ENCODE measurements at places on chromosomes 6 and 20. TPM values are rescaled to one million over a fixed set of nuclear protein-coding genes. Genes with fewer than 3 reads are reported as not detected.

Gene TGM3
- 1.5 TPM for total RNA-seq

Gene VSX1
- not detected for total RNA-seq

Gene RREB1
- 43.9 TPM for total RNA-seq

Gene ABHD16B
- not detected for total RNA-seq

Gene EYA2
- 8.1 TPM for total RNA-seq

Gene GJA10
- not detected for total RNA-seq

Gene PHF20
- total RNA-seq, result 37.6 TPM

Gene RCAN2
- total RNA-seq, result 6.9 TPM

- H3K27ac ChIP-seq, result no peak overlapping the region
- H3K4me3 ChIP-seq, result no peak overlapping the region
Measured at GRCh38 chr6:2890976-2891767, 11.9 kb downstream of the SERPINB9 start.

- no peaks in the 10 kb centered on the region for H3K27me3 ChIP-seq
- H3K4me3 ChIP-seq, result no peak overlapping the region
- H3K36me3 ChIP-seq, result no peaks in the 10 kb centered on the region
- no peak overlapping the region for H3K27ac ChIP-seq
Measured at GRCh38 chr6:119575721-119576120, 226.2 kb upstream of the MAN1A1 start.

DNA sequence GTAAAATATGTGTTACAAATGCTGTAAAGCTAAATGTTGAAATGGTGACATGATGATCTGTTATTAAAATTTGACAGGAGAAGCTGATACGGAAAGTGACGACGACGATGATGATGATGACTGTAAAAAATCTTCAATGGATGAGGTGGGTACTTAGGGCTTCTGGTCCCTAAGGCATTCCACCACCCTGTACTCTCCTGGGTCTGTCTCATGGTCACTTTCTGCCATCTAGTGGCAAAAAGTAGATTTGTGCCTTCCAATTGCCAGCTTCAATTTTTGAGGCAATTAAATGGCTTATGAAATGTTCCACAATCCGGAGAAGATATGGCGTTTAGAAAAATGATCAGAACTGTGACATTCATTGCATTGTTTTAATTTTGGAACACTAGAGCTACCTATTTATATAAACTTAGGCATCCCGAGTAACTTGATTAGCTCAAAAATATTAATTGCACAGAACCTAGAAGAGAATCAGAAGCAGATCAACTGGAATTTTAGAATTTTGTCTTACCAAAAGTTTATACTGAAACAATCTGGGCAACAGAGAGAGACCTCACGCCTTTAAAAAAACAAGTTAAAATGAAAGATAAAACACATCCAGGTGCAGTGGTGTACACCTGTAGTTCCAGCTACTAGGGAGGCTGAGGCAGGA is 346.5 kb upstream of the PLCB4 start:
- peaks cover 10% of the 10 kb centered on the region for H3K4me1 ChIP-seq
- no peak for DNase-seq
- no peaks in the 10 kb centered on the region for H3K27me3 ChIP-seq
- H3K36me3 ChIP-seq, result no peaks in the 10 kb centered on the region
- H3K27ac ChIP-seq, result no peak overlapping the region

GRCh38 chr20:13671916-13672378 is 33.2 kb upstream of the TASP1 start:
- no peak overlapping the region for H3K4me3 ChIP-seq
- H3K27ac ChIP-seq, result no peak overlapping the region
- H3K27me3 ChIP-seq, result no peaks in the 10 kb centered on the region
- H3K4me1 ChIP-seq, result no peaks in the 10 kb centered on the region
- DNase-seq, result no peak

GRCh38 chr6:26531897-26532296 is 6.3 kb upstream of the HMGN4 start:
- H3K4me3 ChIP-seq, result peak overlapping the region; percentile 96
- no peaks in the 10 kb centered on the region for H3K36me3 ChIP-seq
- no peak for DNase-seq
- H3K27ac ChIP-seq, result peak overlapping the region; percentile 95
- peaks cover 19% of the 10 kb centered on the region for H3K4me1 ChIP-seq

GRCh38 chr20:59222253-59223181 is 58.9 kb downstream of the ZNF831 start:
- H3K27me3 ChIP-seq, result peaks cover 44% of the 10 kb centered on the region
- peak overlapping the region; percentile 73 for H3K27ac ChIP-seq
- H3K4me3 ChIP-seq, result peak overlapping the region; percentile 88
- H3K36me3 ChIP-seq, result no peaks in the 10 kb centered on the region

- no peak overlapping the region for H3K27ac ChIP-seq
- H3K27me3 ChIP-seq, result peaks cover 16% of the 10 kb centered on the region
- no peaks in the 10 kb centered on the region for H3K4me1 ChIP-seq
- DNase-seq, result no peak
Measured at GRCh38 chr6:85126485-85127167, 323.3 kb upstream of the NT5E start.

DNA sequence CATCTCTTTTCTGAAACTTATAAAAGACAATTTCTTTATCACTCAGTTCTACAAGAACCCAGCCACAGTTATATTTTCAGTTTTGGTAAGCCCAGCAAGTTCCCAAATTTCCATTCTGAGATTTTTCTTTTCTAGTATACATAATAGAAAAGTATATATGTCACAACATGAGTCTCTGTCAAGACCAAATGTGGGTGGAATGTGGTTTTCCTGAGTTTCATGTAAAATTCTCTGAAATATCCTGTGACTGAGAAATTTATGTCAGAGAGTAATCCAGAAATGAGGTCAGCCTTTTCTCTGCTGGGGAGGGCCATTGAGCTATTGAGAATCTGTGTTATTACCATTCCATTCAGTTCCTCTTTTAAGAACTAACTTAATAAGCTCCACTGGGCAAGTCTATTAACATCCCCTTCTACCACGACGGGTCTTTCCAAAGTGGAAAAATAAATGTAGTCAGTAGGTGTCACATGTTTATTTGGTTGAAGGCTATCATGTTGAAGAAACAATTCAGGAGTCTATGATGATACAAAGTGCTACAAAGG is 100.7 kb upstream of the HMGN3 start:
- no peaks in the 10 kb centered on the region for H3K4me1 ChIP-seq
- no peaks in the 10 kb centered on the region for H3K27me3 ChIP-seq
- no peak for DNase-seq
- no peaks in the 10 kb centered on the region for H3K36me3 ChIP-seq

DNA sequence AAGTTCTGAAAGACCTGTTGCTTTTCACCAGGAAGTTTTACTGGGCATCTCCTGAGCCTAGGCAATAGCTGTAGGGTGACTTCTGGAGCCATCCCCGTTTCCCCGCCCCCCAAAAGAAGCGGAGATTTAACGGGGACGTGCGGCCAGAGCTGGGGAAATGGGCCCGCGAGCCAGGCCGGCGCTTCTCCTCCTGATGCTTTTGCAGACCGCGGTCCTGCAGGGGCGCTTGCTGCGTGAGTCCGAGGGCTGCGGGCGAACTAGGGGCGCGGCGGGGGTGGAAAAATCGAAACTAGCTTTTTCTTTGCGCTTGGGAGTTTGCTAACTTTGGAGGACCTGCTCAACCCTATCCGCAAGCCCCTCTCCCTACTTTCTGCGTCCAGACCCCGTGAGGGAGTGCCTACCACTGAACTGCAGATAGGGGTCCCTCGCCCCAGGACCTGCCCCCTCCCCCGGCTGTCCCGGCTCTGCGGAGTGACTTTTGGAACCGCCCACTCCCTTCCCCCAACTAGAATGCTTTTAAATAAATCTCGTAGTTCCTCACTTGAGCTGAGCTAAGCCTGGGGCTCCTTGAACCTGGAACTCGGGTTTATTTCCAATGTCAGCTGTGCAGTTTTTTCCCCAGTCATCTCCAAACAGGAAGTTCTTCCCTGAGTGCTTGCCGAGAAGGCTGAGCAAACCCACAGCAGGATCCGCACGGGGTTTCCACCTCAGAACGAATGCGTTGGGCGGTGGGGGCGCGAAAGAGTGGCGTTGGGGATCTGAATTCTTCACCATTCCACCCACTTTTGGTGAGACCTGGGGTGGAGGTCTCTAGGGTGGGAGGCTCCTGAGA is at the start of gene HFE:
Gene HFE, plus strand, starts transcription at position 146 of the 832 bp plus-strand sequence. Its CDS starts 12 bp downstream, at position 158.
- H3K36me3 ChIP-seq, result no peaks in the 10 kb centered on the region
- DNase-seq, result no peak
- H3K27ac ChIP-seq, result peak within 1 kb of the TSS; percentile 83
- H3K4me3 ChIP-seq, result peak within 1 kb of the TSS; percentile 90
- H3K27me3 ChIP-seq, result no peaks in the 10 kb centered on the region
- peaks cover 15% of the 10 kb centered on the region for H3K4me1 ChIP-seq

- DNase-seq, result no peak
- no peaks in the 10 kb centered on the region for H3K4me1 ChIP-seq
- H3K27me3 ChIP-seq, result peaks cover 51% of the 10 kb centered on the region
- peaks cover 4% of the 10 kb centered on the region for H3K36me3 ChIP-seq
- H3K4me3 ChIP-seq, result no peak overlapping the region
Measured at GRCh38 chr20:62723768-62724450, 15.3 kb downstream of the NTSR1 start.

DNA sequence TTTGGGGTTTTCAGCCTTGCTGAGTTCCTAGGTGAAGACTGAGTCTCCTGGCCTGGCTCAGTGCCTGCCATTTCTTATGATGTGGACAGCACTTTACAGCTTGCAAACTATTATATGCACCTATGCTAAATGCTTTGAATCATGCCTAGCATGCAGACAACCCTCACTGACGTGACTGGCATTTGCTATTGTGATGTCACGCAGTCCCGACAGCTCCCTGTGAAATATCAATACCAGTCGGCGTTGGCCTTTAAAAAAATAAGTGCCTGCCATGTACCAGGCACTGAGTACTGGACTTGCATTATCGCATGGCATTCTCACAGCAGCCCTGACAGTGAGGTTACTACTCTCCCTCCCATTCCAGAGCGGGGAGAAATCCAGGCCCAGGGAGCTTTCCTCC is 35.5 kb downstream of the UQCC2 start:
- H3K27me3 ChIP-seq, result no peaks in the 10 kb centered on the region
- H3K4me1 ChIP-seq, result peaks cover 9% of the 10 kb centered on the region
- H3K27ac ChIP-seq, result no peak overlapping the region
- no peak overlapping the region for H3K4me3 ChIP-seq

GRCh38 chr6:2471472-2471871 is 226.1 kb upstream of the GMDS start:
- H3K36me3 ChIP-seq, result no peaks in the 10 kb centered on the region
- peaks cover 48% of the 10 kb centered on the region for H3K4me1 ChIP-seq
- DNase-seq, result no peak
- peaks cover 37% of the 10 kb centered on the region for H3K27me3 ChIP-seq
- no peak overlapping the region for H3K4me3 ChIP-seq
- no peak overlapping the region for H3K27ac ChIP-seq

DNA sequence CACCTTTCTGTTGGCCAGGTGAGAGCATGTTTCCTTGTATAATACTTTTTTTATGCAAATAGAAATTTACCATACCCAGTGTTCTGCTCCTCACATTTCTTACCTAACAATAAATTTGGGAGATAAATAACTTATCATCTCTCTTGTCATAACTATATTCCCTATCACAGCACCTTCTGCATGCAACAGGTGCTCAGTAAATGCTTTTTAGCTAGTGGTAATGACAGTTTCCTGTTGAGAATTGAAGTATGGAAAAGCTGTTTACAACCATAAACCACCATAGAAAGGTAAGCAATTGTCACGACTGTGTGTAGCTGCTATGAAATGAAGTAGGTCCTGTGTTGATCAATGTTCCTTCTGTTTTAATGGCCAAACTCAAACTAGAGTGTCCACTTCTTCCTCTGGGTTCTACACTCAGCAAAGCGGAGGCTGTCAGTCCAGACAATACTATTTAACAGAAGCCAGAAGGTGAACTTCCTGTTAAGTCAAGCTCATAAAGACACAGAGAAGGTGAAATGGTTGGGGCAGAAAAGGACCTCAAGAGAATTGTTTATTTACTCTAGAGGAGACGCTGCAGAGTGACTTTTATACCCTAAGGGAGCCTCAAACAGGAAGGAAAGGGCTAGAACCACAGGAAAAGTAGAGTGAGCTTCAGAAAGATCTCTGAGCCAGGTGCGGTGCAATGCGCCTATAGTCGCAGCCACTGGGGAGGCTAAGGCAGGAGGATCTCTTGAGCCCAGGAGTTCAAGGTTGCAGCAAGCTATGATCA is 84.0 kb upstream of the SLC22A16 start:
- no peak overlapping the region for H3K4me3 ChIP-seq
- no peaks in the 10 kb centered on the region for H3K36me3 ChIP-seq
- H3K27ac ChIP-seq, result no peak overlapping the region
- no peaks in the 10 kb centered on the region for H3K4me1 ChIP-seq
- H3K27me3 ChIP-seq, result no peaks in the 10 kb centered on the region
- DNase-seq, result no peak

DNA sequence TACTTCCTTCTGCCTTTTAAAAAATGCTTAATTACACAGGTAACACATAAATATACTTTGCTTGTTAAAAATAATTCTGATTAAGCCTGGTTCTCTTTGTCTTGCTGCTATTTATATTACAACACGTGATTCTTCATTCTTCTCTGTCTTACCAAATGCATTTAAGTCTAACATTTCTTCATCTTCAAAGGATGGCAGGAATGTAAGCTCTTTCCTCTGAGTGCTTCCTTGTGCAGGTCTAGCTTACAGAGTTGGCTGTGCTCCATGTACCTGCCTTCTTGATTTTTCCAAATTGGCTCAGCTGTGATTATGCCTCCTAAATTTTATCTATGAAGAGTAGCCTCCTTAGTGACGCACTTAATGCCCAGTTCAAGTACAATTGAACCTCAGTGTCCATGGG is 44.4 kb downstream of the RNF144B start:
- no peak for DNase-seq
- H3K27me3 ChIP-seq, result no peaks in the 10 kb centered on the region
- peaks cover 10% of the 10 kb centered on the region for H3K4me1 ChIP-seq
- no peaks in the 10 kb centered on the region for H3K36me3 ChIP-seq
- H3K4me3 ChIP-seq, result peak overlapping the region; percentile 7

DNA sequence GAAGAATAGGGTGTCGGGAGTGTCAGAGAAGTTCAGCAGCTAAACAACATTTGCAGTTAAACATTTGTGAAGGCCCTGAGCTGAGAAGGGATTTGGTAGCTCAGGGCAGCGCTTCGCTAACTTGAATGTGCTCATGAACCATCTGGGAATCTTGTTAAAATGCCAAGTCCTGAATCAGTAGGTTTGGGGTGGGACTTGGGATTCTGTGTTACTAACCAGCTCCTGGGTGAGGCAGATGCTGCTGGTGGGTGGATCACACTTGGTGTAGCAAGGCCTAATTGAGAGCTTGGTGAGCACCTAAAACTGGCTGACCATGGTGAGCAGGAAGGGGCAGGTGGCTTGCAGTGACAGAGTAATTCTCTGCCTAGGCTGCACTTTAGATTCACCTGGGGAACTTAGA is 5.9 kb downstream of the PTPRA start:
- no peak for DNase-seq
- peaks cover 4% of the 10 kb centered on the region for H3K36me3 ChIP-seq
- H3K4me1 ChIP-seq, result peaks cover 23% of the 10 kb centered on the region
- H3K4me3 ChIP-seq, result no peak overlapping the region
- no peaks in the 10 kb centered on the region for H3K27me3 ChIP-seq
- H3K27ac ChIP-seq, result peak overlapping the region; percentile 17

- peak overlapping the region; percentile 99 for H3K4me3 ChIP-seq
- peak overlapping the region; percentile 98 for H3K27ac ChIP-seq
- no peaks in the 10 kb centered on the region for H3K36me3 ChIP-seq
Measured at GRCh38 chr6:137217801-137218472, 1.2 kb downstream of the IFNGR1 start.

Measured in type B pancreatic cell (in vitro differentiated cells).